ENCODE measurements at places on chromosomes 13 and 19.

DNA sequence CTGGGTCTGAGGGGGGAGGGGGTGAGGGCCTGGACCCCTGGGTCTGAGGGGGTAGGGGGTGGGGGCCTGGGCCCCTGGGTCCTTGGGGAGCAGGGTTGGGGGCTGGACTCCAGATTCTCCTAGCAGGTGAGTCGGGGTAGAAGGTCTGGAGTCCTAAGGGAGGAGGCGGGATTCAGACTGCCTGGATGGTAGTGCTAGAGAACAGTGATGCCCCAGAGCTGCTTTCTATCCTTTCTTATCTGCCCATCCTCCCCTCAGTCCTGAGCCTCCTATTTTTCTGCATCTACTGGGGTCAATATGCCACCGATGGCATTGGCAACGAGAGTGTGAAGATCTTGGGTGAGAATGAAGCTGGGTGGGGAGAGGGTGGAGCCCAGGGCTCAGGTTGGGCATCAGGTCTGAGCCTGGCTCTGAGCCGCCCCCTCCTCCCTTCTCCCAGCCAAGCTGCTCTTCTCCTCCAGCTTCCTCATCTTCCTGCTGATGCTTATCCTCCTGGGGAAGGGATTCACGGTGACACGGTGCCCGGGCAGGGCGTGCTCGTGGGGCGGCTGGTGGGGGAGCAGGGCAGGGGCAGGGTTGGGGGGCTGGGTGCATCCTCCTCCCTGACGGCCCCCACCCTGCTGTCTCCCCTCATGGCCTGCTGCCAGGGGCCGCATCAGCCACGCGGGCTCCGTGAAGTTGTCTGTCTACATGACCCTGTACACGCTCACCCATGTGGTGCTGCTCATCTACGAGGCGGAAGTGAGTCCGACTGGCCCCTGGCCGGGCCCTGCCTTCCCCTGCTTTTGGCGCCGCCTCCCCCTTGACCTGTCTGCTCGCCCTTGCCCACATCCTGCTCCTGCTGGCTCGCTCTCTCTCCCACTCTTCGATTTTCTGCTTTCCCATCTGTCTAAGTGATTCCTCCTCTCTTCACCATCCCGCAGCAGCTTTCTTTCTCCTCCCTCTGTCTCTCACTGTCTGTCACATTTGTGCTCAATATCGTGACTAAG lies 3.4 kb downstream of the TMEM145 start:
- peak; percentile 45 for DNase-seq

DNA sequence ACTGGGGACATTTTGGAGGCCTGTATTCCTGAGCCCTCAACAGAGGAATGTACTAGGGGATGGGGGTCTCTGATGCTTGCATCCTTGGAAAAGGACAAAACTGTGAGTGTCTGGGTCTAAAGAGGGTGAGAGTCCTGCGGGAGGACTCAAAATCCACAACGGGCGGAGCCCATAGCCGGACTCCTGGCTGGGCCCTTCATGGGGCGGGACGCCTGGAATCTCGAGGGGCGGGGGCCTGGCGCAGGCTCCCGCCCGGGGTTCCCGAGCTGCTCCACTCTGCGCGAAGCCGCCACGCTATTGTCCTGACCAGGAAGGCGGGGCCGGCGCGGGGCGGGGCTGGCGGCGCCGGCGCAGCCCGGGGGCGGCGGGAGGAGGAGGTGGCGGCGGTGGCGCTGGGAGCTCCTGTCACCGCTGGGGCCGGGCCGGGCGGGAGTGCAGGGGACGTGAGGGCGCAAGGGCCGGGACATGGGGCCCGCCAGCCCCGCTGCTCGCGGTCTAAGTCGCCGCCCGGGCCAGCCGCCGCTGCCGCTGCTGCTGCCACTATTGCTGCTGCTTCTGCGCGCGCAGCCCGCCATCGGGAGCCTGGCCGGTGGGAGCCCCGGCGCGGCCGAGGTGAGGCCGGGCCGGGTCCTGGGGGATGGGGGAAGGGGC lies at the start of gene APLP1:
TSS of gene APLP1 (plus strand) at position 403 of the 651 bp plus-strand sequence. CDS start at position 466, 63 bp downstream.
- peak; percentile 71 for DNase-seq

DNA sequence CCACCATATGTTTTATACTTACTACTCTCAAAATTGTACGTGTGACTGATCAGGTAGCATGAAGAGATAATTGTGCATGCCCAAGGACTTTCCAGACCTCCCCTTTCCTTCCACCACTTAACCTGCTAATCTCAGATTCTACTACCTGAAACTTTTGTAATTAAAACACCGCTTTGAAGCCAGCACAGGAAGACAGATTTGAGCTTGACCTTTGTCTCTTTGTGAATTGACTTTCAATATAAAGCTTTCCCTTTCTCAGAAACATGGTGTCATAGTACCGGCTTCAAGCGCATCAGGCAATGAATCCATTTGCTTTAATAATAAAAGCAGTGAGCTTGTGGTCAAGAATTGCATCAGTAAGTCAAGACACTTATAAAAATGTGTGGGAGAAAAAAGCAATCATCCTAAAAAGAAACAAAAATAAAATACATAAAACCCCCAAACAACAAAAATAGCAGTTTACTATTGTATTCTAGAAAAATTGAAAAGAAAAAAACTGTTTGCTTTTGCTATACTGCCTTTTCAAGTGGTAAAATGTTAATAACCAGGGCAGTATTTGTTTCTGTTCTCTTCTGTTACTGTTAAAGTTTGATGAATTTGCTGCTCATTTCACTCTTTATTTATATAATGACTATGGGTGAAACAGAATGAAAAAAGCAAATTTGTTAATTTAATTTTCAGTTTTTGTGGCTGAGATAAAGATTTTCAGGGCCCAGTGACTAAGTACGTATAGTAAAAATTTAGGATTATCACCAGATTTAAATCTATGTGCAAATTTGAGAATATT lies 2075.3 kb downstream of the PCDH9 start:
- DNase-seq, result no peak

DNA sequence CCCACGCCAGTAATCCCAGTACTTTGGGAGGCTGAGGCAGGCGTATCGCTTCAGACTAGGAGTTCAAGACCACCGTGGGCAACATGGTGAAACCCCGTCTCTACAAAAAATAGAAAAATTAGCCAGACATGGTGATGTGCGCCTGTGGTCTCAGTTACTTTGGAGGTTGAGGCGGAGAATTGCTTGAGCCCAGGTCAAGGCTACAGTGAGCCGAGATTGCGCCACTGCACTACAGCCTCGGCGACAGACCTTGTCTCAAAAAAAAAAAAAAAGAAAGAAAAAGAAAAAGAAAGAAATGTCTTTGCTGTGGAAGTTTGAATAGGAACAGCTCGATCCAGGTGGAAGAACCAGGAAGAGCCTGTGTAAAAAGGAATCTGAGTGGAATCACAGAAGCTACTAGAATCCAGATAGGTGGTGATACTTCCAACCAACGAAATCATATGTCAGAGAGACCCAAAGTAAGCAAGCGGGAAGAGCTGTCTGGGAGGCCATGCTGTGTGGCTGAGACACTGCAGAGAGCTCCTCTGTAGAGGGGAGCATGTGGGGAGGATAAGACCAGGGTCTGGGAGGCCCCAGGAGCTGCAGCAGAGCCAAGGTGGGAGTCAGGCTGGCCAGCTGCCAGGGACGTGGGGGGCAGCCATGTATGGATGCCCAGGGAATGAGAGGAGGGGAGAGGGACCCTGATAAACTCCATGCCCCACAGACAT lies 21.1 kb downstream of the LATS2 start:
- DNase-seq, result no peak

Data from right lobe of liver (tissue), 6 donors.